ENCODE measurements at places on chromosomes 11 and 22.

DNA sequence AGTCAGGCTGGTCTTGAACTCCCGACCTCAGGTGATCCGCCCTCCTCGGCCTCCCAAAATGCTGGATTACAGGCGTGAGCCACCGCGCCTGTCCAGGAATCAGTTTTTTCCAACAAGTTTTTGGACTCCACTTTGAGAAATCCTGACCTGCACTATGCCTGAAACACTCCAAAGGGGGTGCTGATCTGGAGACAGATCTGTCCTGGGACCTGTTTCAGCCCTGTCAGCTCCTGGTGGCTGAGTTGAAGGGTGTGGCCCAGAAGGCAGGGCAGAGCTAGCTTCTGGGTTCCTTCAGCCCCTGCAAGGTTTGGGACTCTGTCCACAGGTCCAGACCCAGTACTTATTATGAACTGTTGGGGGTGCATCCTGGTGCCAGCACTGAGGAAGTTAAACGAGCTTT lies 1.2 kb downstream of the DNAJC4 start:
- DNase-seq = no peak

GRCh38 chr22:29971607-29972006 lies 88.6 kb downstream of the MTMR3 start:
- no peak for DNase-seq

DNA sequence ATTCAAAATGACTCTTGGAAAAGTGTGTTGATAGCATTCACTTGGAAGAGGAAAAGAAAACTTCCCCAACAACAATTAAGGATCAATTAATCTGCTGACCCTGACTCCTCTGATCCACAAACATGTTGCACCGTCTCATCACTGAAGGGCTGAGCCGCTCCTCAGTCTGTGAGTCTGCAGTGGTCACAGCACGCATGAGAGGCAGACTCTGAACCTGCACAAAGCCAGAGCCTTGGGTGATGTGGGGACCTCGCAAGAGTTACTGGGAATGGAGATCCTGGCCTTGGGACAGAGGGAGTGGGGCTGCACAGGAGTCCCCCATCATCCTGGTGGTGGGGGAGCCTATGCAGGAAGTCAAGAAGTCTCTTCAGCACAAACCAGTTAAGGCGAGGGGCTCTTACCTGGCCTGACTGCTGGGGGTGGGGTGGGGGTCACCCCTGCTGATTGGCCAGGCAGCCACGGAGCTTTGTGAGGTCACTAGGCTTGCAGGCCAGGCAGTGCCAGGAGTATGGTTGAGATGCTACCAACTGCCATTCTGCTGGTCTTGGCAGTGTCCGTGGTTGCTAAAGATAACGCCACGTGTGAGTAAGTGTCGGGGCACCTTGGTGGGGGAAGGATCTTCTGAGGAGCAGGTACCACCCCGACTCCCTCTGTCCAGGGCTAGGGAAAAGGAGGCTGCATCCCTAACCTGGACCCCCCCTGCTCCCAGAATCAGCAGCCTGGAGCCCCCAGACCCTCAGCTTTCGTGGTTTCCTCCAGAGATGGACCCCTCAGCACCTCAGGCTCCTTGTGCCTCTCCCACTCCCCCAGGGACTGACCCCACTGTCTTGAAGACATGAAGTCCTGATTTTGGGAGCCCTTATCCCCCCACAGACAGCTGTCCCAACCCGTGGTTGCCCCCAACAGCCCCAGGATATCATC lies at the start of gene ACR:
Gene ACR, plus strand, starts transcription at position 477 of the 921 bp plus-strand sequence. Its CDS starts 32 bp downstream, at position 509.
- no peak for DNase-seq

DNA sequence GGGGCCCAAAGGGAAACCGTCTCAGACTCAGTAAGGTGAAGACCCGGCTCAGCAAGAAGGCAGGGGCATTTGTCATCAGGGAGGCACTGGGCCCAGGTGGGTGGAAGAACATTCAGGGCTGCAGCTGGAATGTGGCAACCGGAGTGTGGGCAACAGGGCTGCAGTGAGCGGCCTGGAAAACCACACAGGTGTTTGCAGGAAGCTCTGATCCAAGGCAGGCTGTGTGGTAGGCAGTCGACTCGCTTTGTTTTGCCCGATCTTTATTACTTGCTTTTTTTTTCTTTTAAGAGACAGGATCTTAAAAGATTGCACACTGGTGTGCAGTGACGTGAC lies 82.8 kb downstream of the DGCR2 start:
- no peak for DNase-seq

- peak; percentile 14 for DNase-seq
Measured at GRCh38 chr22:20792966-20793728, 19.2 kb downstream of the SERPIND1 start.

DNA sequence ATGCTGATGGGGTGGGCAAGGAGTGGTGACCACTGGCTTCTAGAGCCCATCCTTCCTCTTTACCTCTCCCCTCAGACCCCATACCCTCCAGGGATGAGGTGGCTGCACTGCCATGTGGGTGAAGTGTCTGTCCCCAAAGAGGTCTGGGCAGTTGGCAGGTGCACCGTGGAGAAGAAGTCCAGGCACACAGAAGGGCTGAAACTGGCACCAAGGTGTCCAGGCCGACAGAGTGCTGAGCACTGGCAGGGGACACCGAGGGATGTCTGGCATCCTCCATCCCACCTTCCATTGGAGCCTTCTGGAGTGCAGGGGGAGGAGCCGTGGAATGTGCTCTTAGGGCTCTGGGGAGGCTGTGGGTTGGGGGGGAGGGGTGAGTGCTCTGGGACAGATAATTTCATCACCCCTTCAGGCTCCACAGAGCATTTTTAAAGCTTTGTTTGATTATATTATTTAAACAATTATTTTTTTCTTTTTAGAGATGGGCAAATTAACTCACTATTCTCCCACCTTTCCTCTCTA lies 37.9 kb downstream of the PKNOX2 start:
- peak; percentile 9 for DNase-seq

DNA sequence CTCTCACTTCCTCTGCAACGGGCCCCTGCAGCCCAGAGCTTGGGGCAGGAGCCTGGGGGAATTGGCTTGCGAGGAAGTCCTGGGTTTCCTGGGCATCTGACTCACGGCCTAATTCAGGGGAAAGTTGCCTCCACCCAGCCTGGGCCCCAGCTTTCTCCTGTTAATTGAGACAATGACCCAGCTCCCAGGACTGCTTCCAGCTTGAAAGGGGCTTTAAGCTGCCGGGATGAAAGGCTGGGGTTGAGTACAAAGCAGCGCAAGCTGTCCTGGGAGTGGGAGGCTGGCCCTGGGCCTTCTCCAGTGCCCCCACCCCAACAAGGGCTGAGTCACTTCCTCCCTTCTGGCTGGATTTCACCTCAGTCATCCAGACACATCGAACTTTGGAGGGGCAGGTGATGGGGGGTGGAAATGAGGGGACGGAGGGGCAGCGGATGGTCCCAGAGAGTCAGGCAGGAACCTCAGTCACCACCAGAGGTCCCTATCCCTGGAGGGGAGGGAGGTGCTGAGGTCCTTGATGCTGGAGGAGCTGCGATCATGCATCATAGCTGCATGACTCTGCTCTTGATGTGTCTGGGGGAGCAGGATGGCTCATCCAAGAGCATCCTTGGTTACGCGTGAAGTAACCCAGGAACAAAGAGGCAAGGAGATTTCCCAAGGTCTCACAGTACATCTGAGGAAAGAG lies 30.1 kb upstream of the OAF start:
- DNase-seq = peak; percentile 79

DNA sequence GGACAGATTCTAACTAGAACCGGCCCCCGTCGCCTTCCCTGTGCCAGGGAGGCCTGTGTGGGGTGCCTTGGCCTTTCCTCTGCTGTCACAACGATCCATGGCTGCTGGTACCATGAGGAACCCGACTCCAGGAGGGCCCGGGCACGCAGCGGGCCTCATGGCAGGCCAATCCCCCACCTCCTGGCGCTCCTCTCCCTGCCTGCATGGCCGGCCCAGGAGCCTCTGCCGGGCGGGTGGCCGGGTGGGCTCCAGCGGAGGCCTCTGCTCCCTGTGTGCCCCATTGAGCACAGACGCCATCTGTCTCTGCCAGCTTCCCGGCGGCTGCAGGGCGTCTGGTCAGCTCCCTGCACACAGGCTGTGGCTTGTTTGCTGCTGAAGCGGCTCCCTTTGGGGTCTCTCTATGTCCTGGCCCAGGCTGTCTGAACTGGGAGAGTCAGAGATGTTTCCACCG lies 86.5 kb downstream of the MYEOV start:
- no peak for DNase-seq

DNA sequence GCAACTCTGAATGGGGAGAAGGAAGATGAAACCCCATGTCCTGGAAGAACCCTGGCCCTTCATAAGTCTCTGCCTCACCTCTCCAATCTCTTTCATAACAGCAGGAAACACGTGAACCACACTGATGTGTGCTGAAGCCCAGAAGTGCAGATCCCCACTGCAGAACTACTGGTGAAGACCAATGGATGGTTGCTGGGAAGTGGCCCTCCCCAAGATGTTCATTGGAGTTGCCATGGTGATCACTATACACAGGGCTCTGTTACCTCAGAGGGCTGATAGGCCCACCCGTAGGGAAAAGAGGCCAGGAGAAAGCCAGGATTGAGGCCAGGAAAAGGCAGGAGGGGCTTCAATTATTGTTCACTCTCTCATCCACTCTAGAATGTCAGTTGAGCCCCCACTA lies 11.6 kb downstream of the TST start:
- no peak for DNase-seq

DNA sequence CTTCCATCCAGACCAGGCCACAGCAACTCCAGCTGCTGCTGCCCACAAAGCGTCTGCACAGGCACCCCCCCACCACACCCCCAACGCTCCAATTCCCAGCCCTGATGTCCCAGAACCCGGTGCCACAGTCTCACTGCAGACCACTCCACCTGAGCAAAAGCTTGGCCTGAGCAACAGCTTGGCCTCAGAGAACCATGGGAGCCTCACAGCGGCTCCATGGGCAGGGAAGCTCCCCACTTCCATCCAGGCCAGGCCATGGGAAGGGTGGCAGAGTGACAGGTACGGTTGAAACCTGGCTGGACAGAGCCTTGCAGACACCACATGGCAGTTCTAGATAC lies 13.2 kb downstream of the PLXNB2 start:
- no peak for DNase-seq

- no peak for DNase-seq
Measured at GRCh38 chr11:68552542-68552941, 92.0 kb downstream of the PPP6R3 start.
